ENCODE measurements at places on chromosomes 7 and 10.
A peak's percentile ranks its signal among the peaks of the same experiment; 100 is the strongest.

DNA sequence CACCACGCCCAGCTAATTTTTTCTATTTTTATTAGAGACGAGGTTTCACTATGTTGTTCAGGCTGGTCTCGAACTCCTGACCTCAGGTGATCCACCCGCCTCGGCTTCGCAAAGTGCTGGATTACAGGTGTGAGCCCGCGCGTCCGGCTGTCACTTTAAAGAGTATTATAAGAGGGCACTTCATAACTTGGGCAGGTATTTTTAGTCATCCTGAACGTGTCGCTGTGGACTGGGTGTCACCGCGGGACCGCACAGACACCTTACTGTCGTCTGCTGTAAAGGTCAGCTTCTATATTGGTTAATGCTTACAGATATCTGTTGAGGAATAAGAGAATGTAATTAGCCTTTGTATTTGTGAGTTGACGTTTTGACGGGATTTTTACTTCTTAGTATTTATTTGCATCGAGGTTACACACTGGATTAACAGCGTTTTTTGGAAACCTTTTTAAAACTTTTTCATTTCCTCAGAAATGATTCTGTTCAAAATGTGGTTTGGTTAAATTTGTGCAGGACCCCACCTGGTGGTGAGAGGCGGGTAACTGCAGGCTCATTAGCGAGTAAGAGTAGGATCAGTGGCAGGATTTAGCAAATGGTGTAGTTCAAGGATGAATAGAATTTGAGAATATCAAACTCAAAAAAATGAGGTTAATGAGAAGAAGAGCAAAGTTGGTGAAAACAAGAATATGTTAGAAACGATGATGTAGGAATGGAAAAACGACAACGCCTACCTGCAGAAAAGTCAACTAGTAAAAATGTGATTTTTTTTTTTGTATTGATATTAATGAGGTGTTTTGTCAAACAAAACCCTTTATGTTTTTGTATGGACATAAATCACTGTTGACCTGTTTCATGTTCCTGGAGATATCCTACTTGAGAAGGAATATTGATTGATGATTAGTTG, 3.2 kb downstream of the DNAJB6 start:
- peak; percentile 70 for DNase-seq

DNA sequence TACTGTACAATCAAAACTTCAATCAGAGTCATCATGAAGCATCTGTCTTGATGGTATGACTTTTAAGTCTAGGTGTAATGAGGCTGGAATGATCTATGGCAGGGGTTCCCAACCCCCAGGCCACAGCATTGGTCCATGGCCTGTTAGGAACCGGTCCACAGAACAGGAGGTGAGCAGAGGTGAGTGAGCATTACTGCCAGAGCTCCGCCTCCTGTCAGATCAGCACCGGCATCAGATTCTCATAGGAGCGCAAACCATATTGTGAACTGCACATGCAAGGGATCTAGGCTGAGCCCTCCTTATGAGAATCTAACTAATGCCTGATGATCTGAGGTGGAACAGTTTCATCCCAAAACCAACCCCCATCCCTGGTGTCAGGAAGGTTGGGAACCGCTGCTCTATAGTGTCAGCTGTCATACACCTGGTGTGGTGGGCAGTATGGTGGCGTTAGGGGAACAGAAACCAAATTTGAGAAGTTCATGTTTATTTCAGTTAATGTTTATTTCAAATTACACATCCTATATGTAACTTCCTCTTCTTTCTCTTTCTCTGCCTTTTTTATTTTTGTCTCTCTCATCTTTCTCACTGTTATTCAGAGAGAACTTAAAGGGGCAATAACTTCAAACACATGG, 432.6 kb downstream of the TNS3 start:
- DNase-seq = no peak

- no peak for DNase-seq
These were observed 88.5 kb upstream of the LRRTM3 start for GRCh38 chr10:66837335-66837734.

DNA sequence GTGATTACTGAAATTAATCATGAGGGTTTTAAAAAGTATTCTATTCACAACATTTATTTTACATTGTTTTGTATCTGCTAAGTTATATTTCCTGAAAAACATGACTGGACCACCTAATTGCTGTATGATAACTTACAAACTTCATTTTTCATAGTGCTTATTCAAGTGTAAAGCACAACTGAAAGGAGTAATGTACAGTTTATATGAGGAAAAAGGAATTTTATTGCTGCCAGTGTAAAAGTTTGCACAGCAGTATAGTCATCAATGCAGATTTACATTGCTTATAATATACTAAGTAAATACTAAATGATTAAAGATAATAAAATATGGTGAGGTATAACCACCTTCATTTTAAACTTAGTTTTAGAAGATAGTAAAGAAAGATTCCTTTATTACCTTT, 4.0 kb downstream of the PTEN start:
- no peak for DNase-seq

- DNase-seq = peak; percentile 80
These were observed at the start of gene RRP12 for GRCh38 chr10:97400665-97401454. Gene RRP12 (minus strand): TSS chr10:97401340. CDS start chr10:97401231, 109 bp downstream.

GRCh38 chr10:30002426-30003266, 56.7 kb downstream of the JCAD start:
- DNase-seq = peak; percentile 86

- no peak for DNase-seq
These were observed 5.3 kb upstream of the GIMAP5 start for GRCh38 chr7:150731916-150732315.

DNA sequence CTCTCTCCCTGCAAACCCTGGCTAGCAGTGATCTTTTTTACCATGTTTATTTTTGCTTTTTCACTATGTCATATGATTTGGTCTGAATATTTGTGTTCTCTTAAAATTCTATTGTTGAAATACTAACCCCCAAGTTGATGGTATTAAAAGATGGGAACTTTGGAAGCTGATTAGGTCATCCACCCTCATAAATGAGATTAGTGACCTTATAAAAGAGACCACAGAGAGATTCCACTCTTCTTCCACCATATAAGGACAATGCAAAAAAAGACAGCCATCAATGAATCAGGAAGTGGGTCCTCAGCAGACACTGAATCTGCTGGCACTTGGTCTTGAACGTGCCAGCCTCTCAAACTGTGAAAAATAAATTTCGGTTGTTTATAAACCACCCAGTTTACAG, 112.8 kb upstream of the KCND2 start:
- no peak for DNase-seq

DNA sequence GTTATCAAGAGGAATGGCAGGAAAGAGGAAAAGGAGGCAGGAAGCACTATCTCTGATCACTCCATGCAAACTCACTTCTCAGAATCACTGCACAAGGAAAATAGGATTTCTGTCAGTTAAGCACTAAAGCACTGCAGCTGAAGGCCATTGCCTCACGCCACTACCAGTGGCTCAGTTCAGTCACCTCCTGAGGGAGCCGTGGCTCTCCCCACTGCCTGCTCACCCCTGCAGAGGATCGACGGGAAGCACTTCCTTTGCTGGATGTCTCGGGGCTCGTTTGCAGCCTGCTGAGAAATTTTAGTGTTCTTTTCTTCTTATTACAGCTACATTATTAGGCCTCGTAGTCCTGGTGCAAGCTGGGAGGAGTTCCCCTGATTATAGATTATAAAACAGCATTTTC, 90.1 kb upstream of the ADCY1 start:
- DNase-seq = peak; percentile 17

- DNase-seq = no peak
These were observed 83.1 kb downstream of the LRRN3 start for GRCh38 chr7:111173990-111174389.

DNA sequence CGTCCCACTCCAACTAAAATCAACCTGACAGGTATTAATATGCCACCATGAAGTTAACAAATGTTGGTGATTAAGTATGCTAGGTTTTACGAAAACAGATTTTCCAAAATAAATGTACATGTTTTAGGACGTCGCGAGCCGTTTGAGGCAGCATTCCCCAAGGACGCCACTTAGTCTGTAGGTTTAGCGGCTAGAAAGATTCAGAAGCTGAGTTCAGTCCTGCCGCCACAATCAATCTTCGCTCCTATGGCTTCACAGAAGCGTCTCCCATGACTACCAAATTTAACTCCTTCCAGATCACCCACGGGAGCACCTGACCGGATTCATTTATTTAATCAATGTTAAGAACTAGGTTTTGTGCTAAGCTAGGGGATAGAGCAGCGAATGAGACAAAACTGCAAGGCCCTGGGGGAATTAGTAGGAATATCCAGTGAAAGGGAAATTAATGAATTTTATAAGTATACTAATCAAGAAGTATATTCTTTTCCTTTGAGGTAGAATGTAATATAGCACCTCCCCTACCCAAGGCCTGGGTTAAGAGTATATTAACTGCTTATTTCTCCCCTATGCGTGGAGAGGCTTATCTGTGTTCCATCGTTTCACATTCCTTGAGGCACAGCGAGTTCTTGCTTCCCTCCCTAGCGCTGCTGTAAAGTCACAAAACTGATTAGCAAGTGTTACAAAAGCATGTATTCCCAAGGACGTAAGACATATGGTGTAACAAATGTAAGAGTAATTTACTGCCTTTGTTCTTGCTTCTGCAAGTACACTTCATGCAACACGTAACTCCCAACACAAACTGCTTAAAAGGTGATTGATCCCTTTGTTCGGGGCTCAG, 994 bp upstream of the CYP51A1 start:
- DNase-seq = peak; percentile 7

DNA sequence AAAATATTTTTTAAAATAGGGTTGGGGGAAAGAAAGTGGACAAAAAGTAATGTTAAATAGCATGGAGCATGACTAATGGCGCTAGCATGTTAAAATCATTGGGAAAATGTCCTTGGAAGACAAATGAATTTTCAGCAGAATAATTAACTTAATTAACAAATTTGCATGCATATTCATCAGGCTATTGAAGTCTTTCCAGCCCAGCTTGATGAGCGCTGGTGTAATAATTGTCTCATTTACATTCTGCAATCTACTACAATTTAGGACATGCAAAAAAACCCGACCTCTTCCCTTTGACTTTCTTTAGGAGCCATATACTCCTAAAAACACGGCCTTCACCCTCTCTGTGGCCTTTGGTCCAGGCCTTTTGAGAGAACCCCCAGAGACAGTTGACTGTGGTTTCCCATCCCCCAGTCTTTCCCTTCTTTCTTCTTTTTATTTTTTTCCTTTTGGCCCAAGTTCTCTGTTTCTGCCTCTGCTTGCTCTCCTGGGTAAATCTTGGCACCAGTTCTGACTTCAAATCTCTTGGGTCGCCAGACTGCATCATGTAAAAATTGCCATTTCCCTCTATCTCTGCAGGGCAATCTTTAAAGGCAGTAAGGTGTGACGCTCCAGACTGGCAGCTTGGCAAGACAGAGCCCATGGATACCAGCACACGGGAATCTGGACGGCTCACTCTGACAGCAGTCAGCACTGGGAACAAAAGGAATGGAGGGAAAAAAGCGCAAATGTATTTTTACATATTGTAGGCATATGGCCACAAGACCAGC, 105.5 kb downstream of the NEUROD6 start:
- DNase-seq = no peak

GRCh38 chr10:78937393-78937792, 131.4 kb upstream of the ZMIZ1 start:
- DNase-seq = no peak

GRCh38 chr10:62108759-62109586, 159.7 kb downstream of the RTKN2 start:
- DNase-seq = no peak

DNA sequence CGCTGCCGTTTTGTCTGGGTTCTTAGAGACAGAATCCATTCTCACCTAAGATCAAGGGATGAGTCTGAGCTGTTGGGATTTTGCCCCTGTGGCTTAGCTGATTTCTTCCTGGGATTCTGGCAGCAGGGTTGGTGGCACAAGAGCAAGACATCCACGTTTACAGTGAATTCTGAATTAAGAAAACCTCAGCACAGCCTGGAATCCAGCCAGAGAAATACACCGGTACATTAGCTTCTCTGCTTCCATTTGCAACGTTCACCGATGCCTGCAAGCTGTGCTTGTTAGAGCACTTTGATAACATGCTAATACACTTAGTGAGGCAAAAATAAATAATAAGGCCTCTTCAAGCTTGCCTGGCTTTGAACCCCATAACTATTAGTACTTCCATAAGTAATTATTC, 569.8 kb downstream of the CALN1 start:
- DNase-seq = no peak

DNA sequence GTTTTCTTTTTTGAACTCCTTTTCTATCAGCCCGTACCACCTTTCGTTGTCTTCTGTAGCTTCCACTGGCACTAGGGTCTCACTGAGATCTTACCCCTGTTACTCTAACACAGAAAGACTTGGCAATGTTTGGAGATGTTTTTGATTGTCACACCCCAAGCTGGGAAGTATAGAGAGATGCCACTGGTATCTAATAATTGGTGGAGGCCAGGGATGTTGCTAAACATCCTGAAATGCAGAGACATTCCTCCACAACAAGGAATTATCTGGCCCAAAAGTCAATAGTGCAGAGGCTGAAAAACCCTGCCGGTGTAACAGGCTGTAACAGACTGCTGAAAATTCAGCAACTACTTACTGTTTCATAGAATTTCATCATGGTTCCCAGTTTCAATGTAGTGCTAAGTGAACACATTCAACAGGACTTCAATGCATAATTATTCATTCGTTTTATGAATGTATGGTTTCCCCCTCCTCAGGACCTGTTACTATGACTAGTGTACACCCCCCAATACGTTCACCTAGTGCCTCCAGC, 115.9 kb downstream of the TRIM24 start:
- no peak for DNase-seq

- DNase-seq = no peak
These were observed 972.8 kb downstream of the ANKRD7 start for GRCh38 chr7:119197172-119197876.

Data from endothelial cell (in vitro differentiated cells).